ENCODE measurements at places on chromosomes 7 and 10.
A peak's percentile ranks its signal among the peaks of the same experiment; 100 is the strongest.

GRCh38 chr7:92904244-92905131 is 68.1 kb upstream of the CDK6 start:
- peak; percentile 91 for DNase-seq

- DNase-seq = peak; percentile 35
These were observed 84.4 kb downstream of the TNS3 start for GRCh38 chr7:47497367-47498096.

GRCh38 chr10:14926722-14927416 is 27.0 kb downstream of the DCLRE1C start:
- DNase-seq = no peak

DNA sequence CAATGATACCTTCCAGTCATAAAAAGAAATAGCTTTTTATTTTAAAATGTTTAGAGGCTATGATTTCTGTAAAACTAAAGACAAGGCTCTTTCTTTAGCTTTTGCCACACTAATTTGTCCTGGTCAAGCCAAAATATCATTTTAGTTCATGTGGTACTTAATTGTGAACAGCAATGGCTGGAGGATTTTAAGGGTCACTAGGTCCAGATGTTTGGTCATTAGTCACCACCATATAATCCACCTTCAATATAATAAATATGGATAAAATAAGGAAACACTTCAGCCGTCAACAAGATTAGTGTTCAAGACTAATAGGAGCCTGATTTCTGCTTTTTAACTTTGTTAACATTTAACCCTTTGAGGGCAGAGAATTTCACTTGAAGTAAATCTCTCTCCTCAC is 50.0 kb upstream of the HGF start:
- DNase-seq = peak; percentile 28

- DNase-seq = no peak
These were observed 100.5 kb upstream of the CARD11 start for GRCh38 chr7:3143869-3144775.

- DNase-seq = peak; percentile 1
These were observed 49.9 kb upstream of the MGMT start for GRCh38 chr10:129416956-129417765.

DNA sequence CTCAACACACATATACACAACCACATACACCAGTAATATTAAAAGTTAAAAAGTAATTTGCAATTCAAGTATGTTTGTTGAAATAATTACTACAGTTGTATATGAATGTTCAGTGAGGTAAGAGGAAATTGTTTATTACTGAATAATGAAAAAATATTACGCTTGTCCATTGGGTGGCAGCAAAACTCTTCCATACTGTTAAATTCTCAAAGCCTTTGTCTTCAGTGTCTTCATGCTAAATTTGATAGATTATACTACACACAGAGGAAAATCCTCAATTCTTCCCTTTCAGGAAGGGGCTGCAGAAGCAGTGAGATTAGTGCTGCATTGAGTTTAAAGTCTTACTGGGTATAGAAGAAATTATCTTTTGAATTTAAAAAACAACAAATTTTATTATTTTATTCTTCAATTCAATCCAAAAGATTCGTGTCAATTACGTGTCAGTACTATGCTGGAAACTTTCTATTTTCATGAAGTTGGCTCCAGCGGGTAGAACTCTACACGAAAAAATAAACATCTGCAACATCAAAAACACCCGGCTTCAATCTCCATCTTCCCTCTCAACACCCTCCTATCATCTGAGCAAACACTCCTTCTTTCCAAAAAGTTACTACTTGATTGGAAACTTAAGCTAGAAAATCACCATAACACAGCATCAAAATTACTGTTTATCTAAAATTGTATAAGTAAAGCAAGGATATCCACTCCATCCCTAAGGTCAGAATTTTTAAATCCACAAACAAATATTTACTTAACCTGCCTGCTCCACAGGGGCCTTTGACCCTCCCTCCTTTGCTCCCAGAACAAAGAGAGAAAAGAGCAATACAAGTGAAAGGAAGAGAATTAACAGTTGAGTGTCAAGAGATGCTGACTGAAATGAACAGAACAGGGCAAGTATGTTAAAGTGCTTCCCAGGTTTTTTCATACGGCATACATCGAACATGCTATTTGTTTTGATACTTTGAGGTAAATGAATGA is 37.0 kb upstream of the TES start:
- DNase-seq = peak; percentile 59

GRCh38 chr10:43427166-43427825 is 9.6 kb upstream of the ZNF487 start:
- no peak for DNase-seq

DNA sequence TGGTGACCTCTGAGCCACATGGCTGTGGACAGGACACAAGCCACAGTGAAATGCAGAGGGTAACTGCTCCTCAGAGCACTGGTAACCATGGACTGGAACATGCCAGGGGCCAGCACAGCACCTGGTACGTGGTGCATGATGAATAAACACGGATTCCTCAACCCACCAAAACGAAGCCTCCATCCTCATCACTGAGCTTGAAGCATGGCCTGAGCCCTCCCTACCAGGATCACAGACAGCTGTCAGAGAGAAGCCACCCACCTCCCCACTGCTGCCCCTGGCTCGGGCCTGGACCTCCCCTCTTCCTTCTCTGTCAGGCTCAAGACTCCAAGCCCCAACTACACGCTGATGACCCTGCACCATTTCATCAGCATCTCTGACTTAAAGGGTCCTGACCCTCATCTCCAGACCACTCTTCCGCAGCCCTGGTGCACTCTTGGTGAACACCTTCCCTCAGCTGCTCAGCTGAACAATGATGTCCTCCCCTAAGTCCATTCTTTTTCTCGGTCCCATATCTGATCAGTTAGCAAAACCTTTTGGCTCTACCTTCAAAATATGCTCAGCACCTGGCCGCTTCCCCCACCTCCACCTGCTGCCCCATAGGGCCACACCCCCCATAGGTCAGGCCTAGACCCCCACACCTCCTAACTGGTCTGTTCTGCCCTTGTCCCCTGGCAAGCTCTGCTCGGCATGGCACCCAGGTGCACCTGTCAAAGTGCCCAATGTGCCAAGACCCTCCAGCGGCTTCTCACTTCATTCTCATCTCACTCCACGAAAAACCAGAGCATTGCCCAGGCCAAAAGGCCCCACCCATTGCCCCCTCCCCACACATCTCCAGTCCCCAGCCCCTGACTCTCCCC is 141.1 kb downstream of the MAPK8 start:
- DNase-seq = no peak

GRCh38 chr7:131431289-131431688 is 103.6 kb downstream of the MKLN1 start:
- DNase-seq = peak; percentile 51

GRCh38 chr10:3942937-3943489 is 158.0 kb upstream of the KLF6 start:
- no peak for DNase-seq

DNA sequence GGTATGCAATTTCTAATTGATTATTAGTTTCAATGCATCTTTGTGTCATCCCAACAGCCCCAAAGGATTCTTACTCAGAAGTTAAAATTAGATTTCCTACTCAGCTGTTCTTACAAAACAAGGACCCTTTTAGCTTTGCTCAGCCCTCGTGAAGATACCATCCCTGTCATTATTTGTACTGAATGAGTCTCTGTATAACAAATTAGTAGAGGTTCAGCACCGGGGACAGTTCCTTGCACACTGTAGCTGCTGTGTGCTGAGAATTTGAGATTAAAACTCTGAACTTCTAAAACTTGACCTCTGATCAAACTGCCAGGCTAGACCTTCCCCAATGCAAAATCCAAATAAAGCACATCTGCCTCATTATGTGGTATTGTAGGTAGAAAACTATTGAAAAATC is 299.1 kb downstream of the LHFPL3 start:
- DNase-seq = peak; percentile 2

- no peak for DNase-seq
These were observed 375.8 kb downstream of the HGF start for GRCh38 chr7:81394029-81394428.

GRCh38 chr7:118369987-118370386 is 145.5 kb downstream of the ANKRD7 start:
- no peak for DNase-seq

DNA sequence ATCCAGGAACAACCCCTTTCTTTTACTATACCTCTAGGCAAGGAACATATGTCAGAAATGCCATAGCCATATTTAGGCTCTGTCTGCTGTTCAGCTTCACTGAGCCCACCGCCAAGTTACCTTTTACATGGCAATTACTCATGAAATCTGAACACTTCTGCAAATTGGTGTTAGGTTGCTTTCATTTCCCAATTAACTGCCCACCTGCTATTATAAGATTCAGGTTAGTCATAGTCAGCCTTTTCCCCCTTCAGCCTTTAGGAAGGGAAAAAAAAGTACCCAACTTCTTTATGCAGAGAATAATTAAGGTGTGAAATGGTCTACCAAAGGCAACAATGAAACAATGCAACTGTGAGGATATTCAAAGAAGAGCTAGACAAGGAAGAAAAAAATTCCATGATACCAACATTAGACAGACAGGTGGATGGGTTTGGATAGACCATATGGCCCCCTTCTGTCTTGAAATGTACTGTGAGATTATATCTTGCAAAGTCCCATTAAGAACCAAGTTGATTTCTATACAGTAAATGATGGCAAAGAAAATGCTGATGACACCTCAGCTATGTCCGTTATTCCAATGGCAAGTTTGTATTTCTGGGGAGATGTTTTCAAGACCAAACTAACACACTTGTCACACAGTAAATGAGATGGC is 442.1 kb upstream of the NRP1 start:
- no peak for DNase-seq

DNA sequence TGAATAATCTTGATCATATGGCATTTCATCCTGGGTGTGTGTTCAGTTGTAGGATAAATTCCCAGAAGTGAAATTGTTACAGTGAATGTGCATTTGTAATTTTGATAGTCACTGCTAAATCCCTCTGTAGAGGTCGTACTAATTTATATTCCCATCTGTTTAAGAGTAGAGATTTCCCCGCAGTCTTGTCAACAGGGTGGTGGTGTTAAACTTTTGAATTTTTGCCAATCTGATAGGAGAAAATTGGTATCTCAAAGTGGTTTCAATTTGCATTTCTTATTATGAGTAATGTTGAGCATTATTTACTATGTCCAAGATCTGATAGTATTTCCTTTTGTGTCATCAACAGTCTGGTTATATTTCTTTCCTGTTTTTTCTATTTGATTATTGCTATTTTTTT is 101.7 kb downstream of the AUTS2 start:
- DNase-seq = peak; percentile 15

GRCh38 chr10:50438049-50438936 is 185.5 kb downstream of the SGMS1 start:
- DNase-seq = no peak

DNA sequence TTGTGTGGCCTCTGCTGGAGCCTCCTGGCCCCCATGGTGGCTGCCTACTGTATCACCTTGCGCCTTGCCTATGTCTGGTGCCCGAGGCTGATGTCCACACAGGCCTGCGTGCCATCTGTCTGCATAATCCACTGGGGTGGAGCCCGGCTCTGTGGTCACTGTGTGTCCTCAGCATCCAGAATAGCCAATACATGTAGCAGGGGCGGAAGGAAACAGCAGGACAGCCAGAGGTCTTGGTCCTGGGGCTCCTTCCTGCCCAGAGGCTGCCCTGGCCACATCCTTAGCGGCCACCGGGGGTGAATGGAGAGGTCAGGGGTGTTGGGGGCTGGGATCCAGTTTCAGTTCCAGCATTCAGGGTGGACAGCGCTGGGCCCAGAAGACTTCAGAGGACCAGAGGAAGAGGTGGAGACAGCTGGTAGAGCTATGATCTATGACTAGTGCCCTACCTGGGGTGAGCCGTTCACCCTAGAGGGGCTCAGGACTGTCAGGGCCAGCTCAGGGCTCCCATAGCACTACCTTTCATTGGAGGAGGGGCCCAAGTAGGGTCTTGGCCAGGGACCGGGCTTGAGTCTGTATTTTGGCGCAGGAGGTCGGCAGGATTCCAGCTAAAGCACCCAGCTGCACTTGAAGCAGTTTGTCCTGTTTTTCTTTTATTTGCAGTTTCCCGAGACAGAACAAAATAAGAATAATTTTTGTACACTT is 15.9 kb downstream of the YKT6 start:
- no peak for DNase-seq

GRCh38 chr7:92043098-92043497 is 91.2 kb downstream of the CYP51A1 start:
- DNase-seq = no peak

- no peak for DNase-seq
These were observed 199.4 kb downstream of the CYP26A1 start for GRCh38 chr10:93272884-93273675.

DNA sequence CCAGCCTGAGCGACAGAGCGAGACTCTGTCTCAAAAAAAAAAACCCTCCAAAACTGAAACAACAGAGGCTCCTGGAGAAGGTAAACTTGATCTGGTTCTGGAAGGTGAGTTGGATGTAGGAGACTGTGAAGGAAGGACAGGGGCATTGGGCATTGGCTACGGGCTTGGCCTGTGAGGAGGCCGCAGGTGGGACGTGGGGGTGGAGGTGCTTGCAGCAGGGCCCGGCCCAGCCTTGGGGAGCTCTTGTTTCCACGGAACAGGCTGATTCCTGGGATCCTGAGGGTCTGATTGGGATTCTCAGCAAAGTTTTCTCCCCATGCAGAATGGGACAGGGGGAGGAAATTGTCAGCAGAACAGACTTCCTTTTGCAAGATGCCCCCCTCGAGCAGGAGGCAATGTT is 30.6 kb downstream of the IL15RA start:
- no peak for DNase-seq

GRCh38 chr10:111117528-111118277 is 40.9 kb downstream of the ADRA2A start:
- DNase-seq = no peak

- peak; percentile 26 for DNase-seq
These were observed 47.4 kb upstream of the PRKAR1B start for GRCh38 chr7:774161-775109.

DNA sequence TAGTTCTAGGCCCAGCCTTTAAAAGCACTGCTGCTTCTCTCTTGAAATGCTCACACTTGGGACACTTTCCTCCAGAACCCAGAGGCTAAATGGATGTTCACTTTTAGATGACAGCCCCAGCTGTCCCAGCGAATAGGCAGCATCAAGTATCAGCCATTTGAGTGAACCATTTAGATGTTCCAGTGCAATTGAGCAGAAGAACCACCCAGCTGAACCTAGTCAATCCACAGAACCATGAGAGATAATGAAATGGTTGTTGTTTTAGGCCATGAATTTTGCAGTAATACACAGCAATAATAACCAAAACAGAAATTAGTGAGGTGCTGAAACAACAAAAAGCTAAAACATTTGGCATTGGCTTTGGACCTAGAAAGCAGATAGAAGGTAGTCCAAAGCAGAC is 273.9 kb downstream of the ETV1 start:
- no peak for DNase-seq

- peak; percentile 84 for DNase-seq
These were observed 180.5 kb upstream of the ASAH2 start for GRCh38 chr10:50431791-50432190.

- DNase-seq = no peak
These were observed 53.7 kb upstream of the IGFBP3 start for GRCh38 chr7:45974540-45975360.

GRCh38 chr7:31267486-31267885 is 73.0 kb downstream of the NEUROD6 start:
- no peak for DNase-seq

GRCh38 chr7:49580000-49580399 is 193.4 kb upstream of the VWC2 start:
- DNase-seq = no peak

GRCh38 chr7:42456756-42457276 is 219.8 kb upstream of the GLI3 start:
- DNase-seq = no peak

GRCh38 chr7:140230516-140230860 is 53.7 kb upstream of the KDM7A start:
- no peak for DNase-seq

Measured in fibroblast of lung (primary cell).